Adipocyte (in vitro differentiated cells): ENCODE measurements at places on chromosomes 13 and 19.
A peak's percentile ranks its signal among the peaks of the same experiment; 100 is the strongest.

GRCh38 chr13:20230913-20231838, 943 bp downstream of the GJB6 start:
- no peak for DNase-seq

- DNase-seq, result no peak
Measured at GRCh38 chr13:107358866-107359265, 790.9 kb upstream of the ARGLU1 start.

DNA sequence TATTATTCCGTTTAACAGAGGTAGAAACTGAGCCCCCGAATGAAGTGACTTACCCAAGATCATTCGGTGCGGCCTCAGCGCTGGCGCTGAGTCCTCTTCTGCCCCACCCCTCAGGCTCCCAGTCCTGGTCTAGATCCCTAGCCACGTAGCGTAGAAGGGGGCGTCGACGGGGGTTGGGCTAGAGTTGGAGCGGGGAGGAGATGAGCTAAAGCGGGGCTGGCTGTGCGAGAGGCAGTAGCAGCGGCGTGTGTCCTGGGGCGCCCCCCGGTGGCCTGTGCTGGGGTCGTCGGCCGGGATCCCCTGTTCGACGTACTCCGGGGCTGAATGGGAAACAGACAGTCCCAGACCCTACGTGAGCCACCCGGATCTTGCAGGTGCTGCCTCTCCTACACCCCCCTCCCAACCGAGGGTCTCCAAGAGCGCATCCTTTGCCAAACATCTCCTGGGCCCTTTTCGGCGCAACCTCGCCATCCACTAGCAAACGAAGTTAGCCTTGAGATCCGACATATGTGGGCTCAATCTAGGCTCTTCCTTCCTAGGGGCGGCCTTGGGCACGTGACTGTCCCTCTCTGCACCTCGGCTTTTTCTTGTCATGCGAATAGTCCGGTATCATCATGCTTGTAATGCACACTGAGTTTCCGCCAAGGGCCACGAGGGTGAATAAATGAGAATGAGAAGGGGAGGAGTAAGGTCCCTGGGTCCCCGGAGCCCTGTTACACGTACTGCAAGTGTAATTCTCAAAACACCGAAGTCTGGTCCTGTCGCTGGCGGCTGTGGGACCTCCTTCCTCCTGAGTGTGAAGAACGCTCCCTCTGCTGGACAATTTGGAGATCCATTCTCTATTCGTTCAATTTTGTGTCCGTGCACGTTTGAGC, 47.7 kb downstream of the CYP4F22 start:
- peak; percentile 96 for DNase-seq

GRCh38 chr13:51682686-51683085, 98.4 kb downstream of the WDFY2 start:
- DNase-seq, result no peak

DNA sequence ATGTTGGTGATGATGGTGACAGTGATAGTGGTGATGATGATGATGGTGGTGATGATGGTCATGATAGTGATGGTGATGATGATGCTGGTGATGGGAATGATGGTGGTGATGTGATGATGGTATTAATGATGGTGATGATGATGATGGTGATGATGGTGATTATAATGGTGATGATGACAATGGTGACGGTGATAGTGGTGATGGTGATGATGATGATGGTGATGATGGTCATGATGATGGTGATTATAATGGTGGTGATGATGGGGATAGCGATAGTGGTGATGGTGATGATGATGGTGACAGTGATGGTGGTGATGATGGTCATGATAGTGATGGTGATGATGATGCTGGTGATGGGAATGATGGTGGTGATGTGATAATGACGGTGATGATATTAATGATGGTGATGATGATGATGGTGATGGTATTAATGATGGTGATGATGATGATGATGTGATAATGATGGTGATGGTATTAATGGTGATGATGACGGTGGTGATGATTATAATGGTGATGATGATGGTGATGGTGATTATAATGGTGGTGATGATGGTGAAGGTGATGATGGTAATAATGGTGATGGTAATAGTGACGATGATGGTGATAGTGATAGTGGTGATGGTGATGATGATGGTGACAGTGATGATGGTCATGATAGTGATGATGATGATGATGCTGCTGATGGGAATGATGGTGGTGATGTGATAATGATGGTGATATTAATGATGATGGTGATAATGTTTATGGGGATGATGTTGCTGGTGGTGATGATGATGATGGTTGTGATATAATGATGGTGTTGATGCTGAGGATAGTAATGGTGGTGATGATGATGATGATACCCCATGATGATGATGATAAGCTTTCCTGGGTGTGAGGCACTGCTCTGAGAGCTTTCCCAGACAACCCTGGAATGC, 7.7 kb downstream of the C13orf46 start:
- DNase-seq, result no peak
